ENCODE measurements at places on chromosomes 7 and 10. TPM values are rescaled to one million over a fixed set of nuclear protein-coding genes. Genes with fewer than 3 reads are reported as not detected.

DNA sequence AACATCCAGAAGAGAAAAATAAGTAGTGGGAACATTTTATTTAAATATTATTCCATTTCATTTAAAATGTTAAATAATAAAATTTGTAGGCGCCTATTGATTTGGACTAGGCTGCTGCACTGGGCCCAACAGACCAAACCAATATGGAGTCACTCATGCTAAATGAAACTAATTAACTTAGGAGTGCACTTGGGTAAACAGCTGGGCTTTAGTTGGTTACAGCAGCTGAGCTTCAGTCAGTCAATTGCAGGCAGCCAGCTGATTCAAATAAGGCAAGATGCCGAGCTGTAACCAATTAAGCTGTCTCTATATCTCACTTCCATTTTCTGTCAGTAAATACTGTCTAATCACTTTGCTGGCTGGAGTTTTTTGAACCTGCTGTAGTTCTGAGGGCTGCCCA lies 102.1 kb upstream of the WDR11 start:
- H3K27ac ChIP-seq, result no peak overlapping the region
- H3K4me1 ChIP-seq, result no peaks in the 10 kb centered on the region
- no peaks in the 10 kb centered on the region for H3K27me3 ChIP-seq
- no peak overlapping the region for H3K4me3 ChIP-seq
- DNase-seq, result no peak
- no peaks in the 10 kb centered on the region for H3K36me3 ChIP-seq

DNA sequence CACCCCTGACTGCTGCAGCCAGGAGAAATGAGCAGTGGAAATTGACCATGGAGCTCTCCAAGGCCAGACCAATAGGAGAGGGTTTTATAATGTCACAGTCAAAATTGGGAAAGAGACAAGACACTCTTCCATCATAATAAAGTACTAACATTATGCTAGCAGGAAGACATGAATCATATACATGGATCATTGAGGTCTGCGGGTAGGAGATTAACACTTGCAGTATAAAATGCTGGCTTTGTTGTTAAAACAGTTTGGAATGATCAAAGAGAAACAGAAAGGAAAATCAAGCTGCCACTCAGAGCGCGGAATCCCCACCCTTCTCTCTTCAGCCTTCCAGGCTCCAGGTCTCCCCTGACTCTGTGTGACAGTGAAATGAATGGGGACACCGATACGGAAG lies 53.4 kb upstream of the CALN1 start:
- no peak overlapping the region for H3K4me3 ChIP-seq
- H3K27me3 ChIP-seq, result no peaks in the 10 kb centered on the region
- no peaks in the 10 kb centered on the region for H3K36me3 ChIP-seq
- no peaks in the 10 kb centered on the region for H3K4me1 ChIP-seq

GRCh38 chr10:128044186-128044585 lies 82.0 kb downstream of the MKI67 start:
- peaks cover under 1% of the 10 kb centered on the region for H3K36me3 ChIP-seq
- no peak overlapping the region for H3K27ac ChIP-seq
- no peak for DNase-seq

DNA sequence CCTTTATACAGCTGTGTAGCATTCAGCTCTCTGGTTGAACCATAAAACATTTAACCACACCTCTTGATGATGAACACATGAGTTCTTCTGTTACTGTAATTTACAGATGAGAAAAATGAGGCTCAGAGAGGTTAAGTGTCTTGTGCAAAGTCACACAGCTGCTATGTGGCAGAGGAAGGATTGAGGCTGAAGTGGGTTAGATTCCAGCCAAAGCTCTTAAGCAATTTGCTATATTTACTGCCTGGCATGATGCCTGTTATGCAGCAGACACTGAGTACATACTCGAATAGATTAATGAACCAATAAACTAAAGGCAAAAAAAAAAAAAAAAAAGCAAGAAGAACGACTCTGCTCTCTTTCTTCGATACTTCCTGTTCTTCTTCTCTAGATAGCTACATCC lies 35.7 kb downstream of the GFRA1 start:
- H3K27ac ChIP-seq, result no peak overlapping the region
- H3K4me3 ChIP-seq, result no peak overlapping the region
- no peaks in the 10 kb centered on the region for H3K36me3 ChIP-seq
- no peaks in the 10 kb centered on the region for H3K27me3 ChIP-seq
- DNase-seq, result no peak
- no peaks in the 10 kb centered on the region for H3K4me1 ChIP-seq

DNA sequence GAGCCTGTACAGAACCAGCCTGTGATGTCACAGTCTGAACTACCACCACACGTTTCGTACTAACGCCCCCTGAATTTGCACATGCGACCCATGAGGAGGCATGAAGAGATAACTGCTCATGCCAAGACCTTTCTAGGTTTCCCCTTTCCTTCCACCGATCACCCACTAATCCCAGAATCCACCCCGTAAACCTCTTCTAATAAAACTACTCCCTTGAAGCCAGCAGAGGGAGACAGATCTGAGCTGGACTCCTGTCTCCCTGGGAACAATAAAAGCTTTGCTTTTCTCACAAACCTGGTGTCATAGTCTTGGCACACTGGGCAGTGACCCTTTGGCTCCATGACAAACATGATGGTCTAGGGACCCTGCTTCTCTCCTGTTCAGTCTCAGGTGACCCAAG lies 144.5 kb downstream of the FRMD4A start:
- H3K4me1 ChIP-seq, result peaks cover 4% of the 10 kb centered on the region
- H3K4me3 ChIP-seq, result no peak overlapping the region
- no peak overlapping the region for H3K27ac ChIP-seq
- no peak for DNase-seq

DNA sequence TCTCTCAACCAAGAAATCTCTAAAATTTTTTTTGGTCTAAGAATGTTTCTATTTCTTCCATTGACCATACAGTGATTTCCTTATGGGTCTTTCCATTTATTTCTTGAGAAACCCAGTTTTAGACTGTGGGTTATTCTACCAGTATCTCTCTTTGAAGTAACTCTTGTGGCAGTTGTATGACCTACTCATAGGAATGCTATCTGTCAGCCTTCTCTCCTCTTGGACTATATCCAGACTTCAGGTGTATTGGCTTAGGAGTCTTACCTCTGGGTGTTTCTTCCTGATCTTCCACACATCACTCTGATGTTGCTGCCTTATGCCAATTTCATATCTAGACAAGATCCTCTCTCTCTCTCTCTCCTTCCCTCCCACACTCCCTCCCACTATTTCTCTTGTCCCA lies 178.1 kb downstream of the BMPER start:
- no peaks in the 10 kb centered on the region for H3K27me3 ChIP-seq
- no peak overlapping the region for H3K4me3 ChIP-seq
- no peak overlapping the region for H3K27ac ChIP-seq
- no peaks in the 10 kb centered on the region for H3K36me3 ChIP-seq
- DNase-seq, result no peak
- no peaks in the 10 kb centered on the region for H3K4me1 ChIP-seq

DNA sequence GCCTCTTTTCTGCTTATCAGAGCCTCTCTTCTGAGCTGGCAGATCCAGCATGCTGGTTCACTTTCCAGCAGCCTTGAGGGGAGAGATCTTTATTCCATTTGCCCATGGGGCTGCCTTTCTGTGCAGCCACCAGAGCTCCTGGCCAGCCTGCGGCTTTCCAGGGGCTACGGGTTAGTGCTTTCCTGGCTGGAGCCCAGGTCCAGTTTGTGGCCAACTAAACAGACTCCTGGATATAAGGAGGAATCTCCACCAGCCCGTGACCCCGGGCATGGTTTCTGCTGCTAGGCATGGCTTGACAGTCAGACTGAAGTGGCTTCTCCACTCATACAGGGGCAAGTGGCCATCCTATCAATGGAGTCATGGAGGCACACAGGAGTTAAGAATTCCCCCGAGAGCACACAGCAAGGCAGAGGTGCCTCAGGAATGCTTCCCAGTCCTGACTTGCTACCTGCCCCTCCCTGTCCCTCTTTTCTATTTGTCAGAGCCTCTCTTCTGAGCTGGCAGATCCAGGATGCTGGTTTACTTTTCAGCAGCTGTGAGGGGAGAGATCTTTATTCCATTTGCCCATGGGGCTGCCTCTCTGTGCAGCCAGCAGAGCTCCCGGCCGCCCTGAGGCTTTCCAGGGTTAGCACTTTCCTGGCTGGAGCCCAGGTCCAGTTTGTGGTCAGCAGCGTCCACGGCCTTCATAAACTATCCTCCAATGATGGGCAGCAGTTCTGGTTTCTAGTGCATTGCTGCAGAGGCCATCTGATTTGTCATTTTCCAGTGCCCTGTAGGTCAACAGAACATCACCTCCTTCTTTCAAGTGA lies 35.9 kb downstream of the TSPAN15 start:
- no peak overlapping the region for H3K4me3 ChIP-seq

DNA sequence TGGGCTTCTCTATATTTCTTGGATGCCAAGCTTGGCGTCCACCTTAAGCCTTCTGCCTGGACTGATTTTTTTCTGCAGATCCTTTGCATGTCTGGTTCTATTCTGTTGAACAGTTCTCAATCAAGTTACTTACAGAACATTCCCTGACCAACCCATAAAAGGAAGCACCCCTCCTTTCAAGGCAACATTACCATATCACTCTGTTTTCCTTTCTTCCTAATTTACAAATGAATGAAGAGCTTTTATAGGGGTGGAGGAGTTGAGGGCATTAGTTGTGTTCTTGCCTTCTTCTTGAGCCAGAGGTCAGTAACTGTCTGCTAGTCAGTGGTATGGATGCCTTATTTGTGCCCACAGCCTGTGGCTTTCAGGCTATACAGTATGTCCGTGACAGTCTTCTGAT lies 361.0 kb downstream of the PHTF2 start:
- no peaks in the 10 kb centered on the region for H3K4me1 ChIP-seq
- no peak overlapping the region for H3K4me3 ChIP-seq
- H3K27ac ChIP-seq, result no peak overlapping the region

GRCh38 chr7:44533301-44534055 lies 7.7 kb downstream of the NPC1L1 start:
- DNase-seq, result no peak
- no peaks in the 10 kb centered on the region for H3K4me1 ChIP-seq
- no peak overlapping the region for H3K4me3 ChIP-seq
- no peaks in the 10 kb centered on the region for H3K27me3 ChIP-seq
- no peaks in the 10 kb centered on the region for H3K36me3 ChIP-seq

DNA sequence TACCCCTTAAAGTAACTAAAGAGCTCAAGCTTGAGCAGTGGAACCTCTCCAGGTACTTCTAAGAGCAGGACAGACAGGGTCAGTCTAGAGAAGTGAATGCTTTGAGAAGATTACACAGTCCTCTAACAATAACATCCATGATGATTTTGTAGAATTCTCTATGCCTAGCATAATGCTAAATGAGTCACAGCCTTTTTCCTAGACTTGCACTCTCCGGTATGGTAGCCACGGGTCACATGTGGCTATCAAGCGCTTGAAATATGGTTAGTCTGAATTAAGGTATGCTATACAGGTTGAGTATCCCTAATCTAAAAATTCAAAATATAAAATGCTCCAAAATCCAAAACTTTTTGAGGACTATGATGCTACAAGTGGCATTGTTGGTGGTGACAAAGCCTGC lies 166.6 kb upstream of the MKLN1 start:
- H3K4me1 ChIP-seq, result no peaks in the 10 kb centered on the region
- no peak overlapping the region for H3K27ac ChIP-seq
- no peaks in the 10 kb centered on the region for H3K36me3 ChIP-seq
- no peak overlapping the region for H3K4me3 ChIP-seq
- H3K27me3 ChIP-seq, result no peaks in the 10 kb centered on the region

- H3K4me3 ChIP-seq, result no peak overlapping the region
- no peak for DNase-seq
- no peaks in the 10 kb centered on the region for H3K27me3 ChIP-seq
- no peaks in the 10 kb centered on the region for H3K36me3 ChIP-seq
- H3K27ac ChIP-seq, result no peak overlapping the region
Observed at GRCh38 chr10:36493516-36493880, 631.9 kb upstream of the ANKRD30A start.

GRCh38 chr10:102674566-102674965 lies 30.3 kb downstream of the TRIM8 start:
- peaks cover 72% of the 10 kb centered on the region for H3K4me1 ChIP-seq
- peak overlapping the region; percentile 98 for H3K27ac ChIP-seq
- no peaks in the 10 kb centered on the region for H3K27me3 ChIP-seq
- H3K4me3 ChIP-seq, result peak overlapping the region; percentile 57

Gene LGI1
- 0.28 TPM for total RNA-seq

Gene OR2A5
- total RNA-seq, result not detected

Gene FGL2
- 46.0 TPM for total RNA-seq

Gene RSPH10B2
- total RNA-seq, result 0.14 TPM

Gene PLPP4
- 0.14 TPM for total RNA-seq

Gene IDI2
- total RNA-seq, result not detected

Gene OR13A1
- 0.28 TPM for total RNA-seq

Measured in thymus (tissue), 14 donors.